ENCODE measurements at places on chromosomes 2 and 18.
A peak's percentile ranks its signal among the peaks of the same experiment; 100 is the strongest.

GRCh38 chr18:21242141-21242779 is at the start of gene GREB1L:
GREB1L (plus strand) TSS chr18:21242232; CDS start chr18:21383519, 141,287 bp downstream.
- no peak for DNase-seq

DNA sequence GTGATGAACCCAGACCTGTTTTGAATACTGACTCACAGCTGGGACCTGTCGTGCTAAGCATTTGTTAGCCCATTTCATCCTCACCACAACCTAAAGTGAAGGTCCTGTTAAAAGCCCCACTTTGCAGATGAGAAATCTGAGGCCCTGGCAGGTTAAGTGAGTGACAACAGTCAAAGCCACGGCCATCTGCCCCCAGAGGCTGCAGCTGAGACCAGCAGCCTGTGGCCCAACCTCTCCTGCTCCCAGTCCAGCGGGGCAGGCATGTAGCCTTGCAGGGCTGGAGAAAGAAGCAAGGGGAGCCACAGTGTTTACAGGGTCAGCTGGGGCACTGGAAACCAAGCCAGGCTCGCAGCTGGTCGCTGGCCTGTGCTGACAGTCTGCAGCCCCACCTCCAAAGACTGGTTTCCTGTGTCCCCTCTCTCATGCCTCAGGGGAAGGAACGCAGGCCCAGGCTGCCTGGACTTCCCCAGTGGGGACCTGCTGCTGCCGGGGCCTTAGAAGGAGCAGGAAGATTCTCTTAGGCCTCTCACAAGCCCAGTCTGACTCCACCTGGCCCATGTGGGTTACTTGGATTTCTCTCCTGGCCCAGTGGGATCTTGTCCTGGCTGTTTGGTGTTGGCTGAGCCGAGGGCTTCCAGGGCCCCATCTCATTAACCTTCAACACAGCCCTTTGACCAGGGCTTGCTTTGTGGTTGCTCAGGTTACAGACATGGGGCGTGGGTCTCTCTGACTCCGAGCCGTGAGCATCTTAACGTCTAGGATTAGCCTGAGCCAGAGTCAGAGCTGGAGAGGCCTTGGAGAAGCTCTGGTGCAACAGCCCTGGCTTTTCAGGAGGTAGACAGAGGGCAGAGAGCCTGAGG is 1.7 kb downstream of the INPP5D start:
- DNase-seq, result peak; percentile 69

DNA sequence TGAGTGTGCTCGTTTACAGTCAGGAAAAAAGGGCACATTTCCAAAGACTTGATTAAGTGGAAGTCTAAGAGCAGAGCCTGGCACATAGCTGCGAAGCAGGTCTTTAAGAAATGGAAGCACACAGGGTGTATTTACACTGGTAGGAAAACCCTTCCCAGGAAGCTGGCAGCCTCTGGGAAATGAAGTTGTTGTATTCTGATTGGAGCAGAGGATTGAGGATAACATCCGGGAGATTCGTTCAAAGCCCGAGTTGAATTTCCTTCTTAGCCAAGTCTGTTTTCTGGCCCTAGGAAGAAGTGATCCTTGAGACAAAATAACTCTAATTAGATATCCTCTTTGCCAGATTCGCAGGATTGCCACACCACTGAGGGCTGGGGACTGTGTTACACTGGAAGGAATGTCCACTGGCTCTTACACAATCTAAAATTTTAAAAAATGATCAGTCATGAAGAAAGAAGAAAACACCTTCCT is 75.9 kb downstream of the ITGB1BP1 start:
- no peak for DNase-seq

DNA sequence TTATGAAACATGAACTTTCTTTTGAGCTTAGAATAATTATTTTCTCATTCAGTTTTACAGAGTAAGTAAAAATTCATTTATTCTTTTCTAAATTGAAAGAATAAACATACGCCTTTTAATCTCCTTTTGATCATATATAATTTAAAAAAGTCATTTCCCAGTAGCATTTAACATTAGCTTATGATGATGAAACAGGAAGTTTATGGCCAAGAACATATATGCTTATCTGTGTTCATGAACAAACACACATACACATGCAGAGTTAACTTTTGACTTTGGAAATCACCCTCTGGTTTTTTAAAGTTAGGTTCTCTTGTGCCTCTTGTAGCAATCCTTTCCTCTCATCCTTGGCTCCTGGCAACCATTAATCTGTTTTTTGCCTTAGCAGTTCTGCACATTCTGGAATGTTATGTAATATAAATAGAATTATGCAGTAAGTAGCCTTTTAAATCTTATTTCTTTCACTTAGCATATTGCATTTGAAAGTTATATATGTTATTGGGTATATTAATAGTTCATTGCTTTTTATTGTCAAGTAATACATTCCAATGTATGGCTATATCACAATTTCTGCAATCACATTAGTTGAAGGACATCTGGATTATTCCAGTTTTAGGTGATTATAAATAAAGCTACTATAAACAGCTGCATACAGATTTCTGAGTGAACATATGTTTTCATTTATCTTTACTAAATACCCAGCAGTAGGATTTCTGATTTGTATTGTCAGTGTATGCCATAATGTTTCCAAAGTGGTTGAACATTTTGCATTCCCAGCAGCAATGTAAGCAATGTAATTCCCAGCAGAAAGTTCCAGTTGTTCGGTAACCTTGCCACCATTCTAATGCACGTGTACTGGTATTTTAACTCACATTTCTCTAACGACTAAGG is 210.3 kb downstream of the ZRANB3 start:
- DNase-seq, result no peak

DNA sequence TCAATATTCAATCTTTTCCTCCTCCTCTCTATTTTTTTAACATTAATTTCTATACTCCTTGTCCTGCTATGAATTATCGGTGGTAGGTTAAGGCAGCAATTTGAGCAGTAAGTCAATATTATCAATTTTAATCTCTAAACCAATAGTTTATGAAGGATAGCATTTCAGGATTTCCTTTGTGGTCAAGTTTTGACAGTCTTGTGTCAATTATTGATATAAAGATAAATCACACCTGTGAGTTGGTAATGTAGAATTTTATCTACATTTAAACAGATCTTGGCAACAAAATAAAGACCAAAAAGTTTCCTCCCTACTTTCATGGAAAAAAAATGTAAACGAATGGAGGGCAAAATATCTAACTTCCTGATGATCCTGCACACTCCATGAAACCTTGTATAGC is 87.3 kb downstream of the IKZF2 start:
- no peak for DNase-seq

DNA sequence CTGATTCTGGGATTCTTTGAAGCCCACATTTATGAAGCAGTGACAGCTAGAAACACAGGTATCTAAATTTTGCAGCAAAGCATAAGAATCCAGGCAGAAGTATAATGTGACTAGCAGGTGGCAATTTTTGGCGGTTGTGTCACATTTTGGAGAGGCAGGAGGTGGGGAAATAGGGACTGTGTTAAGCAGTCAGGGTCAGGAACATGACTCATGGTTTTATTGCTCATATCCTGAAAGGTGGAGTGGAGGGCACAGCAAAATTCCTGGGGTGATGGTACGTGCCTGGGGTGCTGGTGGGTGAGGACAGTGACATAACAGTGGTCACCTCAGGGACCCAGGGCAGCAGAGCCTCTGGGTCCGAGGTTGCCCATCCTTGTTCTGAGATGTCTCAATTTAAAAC is 63.5 kb upstream of the TTN start:
- no peak for DNase-seq

GRCh38 chr2:223465793-223466192 is 136.4 kb downstream of the SCG2 start:
- peak; percentile 95 for DNase-seq

GRCh38 chr2:222024932-222025880 is 273.6 kb downstream of the PAX3 start:
- DNase-seq, result no peak

GRCh38 chr2:48174503-48174902 is 268.2 kb upstream of the FBXO11 start:
- DNase-seq, result peak; percentile 82

GRCh38 chr2:225660262-225661131 is 261.0 kb downstream of the NYAP2 start:
- peak; percentile 43 for DNase-seq

DNA sequence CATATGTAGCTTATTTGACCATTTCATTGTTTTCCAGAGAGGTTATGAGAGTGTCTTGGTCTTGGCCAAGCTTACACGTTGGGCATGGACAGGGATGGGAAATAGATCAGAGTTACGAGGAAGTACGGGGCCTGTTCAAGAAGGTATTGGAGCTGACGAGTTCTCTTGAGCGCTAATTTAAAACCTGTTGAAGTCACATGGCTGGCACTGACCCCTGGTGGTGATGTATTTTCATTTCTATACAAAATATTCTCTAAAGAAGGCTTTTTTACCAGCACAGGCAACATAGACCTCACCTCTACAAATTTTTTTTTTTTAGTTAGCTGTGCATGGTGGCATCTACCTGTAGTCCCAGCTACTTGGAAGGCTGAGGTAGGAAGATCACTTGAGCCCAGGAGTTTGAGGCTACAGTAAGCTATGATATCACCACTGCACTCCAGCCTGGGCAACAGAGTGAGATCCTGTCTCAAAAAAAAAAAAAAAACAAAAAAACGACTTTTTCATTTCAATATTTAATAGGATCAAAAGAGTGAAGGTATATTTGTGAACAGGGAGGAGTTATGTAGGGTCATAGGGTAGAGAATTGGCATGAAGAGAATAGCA is 19.6 kb downstream of the UGP2 start:
- peak; percentile 74 for DNase-seq

- no peak for DNase-seq
These were observed 19.8 kb downstream of the ABHD3 start for GRCh38 chr18:21684731-21685130.

- no peak for DNase-seq
These were observed 212.1 kb upstream of the ZC3H15 start for GRCh38 chr2:186273953-186274352.

DNA sequence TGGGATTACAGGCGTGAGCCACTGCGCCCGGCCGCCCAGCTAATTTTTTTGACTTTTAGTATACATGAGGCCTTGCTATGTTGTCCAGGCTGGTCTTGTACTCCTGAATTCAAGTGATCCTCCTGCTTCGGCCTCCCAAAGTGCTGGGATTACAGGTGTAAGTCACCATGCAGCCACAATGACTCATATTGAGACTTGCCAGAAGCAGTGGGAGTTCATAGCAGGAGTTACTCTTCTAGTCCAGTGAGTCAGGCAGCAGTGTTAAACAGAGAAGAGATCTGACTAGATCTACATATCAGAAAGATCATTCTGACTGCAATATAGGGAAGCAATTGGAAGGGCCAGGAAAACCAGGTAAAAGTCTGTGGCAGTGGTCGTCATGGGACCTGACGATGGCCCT is 1.5 kb upstream of the FLACC1 start:
- DNase-seq, result no peak

GRCh38 chr2:239298116-239298804 is 102.6 kb downstream of the HDAC4 start:
- DNase-seq, result no peak

DNA sequence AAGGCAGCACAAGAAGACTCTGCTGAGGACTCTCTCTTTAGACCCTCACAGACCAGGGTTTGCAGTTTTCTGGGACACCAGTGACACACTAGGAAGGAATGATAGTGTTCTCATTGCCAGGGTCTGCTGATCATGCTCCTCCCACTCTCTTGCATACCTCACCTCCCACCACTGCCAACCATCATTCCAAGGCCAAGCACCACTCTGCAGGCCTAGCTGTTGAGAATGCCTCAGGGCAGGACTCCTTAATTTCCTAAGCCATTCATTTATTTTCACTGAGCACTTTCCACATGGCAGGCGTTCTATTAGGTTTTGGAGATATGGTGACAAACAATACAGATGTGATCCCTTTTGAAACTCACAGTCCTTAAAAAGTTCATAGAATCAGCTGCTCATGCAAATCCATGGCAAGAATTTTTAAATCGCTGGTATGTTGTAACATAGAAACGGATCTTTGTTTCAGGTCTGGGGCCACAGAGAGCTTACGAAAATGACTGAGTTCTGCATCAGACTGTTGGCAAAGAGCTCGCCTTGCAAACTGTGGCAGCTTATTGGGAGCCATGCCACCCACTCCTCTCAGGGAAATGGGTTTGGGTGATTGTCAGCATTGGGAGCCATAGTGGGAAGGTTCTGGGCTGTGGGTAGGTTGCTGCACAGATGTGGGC is 78.5 kb downstream of the XDH start:
- no peak for DNase-seq

- no peak for DNase-seq
These were observed 88.6 kb downstream of the KCNH7 start for GRCh38 chr2:162749994-162750393.

- no peak for DNase-seq
These were observed 38.9 kb upstream of the THOC1 start for GRCh38 chr18:306608-307255.

DNA sequence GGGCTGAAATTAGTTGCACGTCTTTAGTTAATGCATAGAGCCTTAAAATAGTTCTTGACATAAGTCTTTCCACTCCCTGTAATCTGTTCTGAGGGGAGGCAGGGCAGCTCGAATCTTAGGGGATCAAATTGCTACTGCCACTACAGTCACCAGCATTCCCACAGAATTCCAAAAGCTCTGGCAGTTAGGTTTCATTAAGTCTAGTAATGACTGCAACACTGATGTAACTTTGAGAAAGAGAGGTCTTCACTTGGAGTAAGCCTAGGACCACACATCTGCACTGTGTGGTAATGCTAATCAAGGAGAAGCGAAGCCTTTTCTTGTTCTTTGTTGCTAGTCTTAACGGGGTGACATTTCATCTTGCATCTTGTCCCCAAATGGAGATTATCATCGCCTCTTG is 19.3 kb upstream of the NCK2 start:
- DNase-seq, result no peak

DNA sequence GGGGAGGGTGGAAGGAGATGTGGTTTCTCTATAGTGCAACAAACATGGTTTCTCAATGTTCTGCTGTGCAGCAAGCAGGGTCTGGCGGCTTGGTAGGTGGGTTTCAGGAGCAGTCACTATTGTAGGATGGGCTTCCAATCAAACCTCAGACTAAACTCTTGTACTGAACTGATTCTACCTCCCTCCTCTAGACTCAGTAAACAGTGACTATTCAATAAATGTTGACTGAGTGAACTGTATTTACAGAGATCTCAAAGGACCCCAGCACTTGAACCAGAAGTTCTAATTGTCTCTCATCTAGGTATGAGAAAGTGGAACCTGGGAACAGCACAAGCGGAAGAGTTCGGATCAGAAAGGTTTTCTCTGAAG is 26.8 kb upstream of the CYP27A1 start:
- DNase-seq, result no peak

- DNase-seq, result no peak
These were observed 194.9 kb downstream of the SS18 start for GRCh38 chr18:25895518-25895917.

- no peak for DNase-seq
These were observed 5.8 kb upstream of the PIEZO2 start for GRCh38 chr18:11155034-11155759.

- no peak for DNase-seq
These were observed 1.3 kb upstream of the LYPD6 start for GRCh38 chr2:149329068-149329467.

GRCh38 chr2:120596990-120597594 is 138.6 kb upstream of the GLI2 start:
- no peak for DNase-seq

- peak; percentile 54 for DNase-seq
These were observed at the start of gene VPS54 for GRCh38 chr2:64019083-64019974. VPS54 (minus strand) TSS chr2:64019428; CDS start chr2:63983999, 35,429 bp downstream.

- peak; percentile 43 for DNase-seq
These were observed 217.2 kb downstream of the TNS1 start for GRCh38 chr2:217785544-217786045.

- no peak for DNase-seq
These were observed 22.5 kb downstream of the LPIN1 start for GRCh38 chr2:11768946-11769345.

- no peak for DNase-seq
These were observed 202.8 kb downstream of the CDCA7 start for GRCh38 chr2:173557497-173557896.

- no peak for DNase-seq
These were observed 105.8 kb downstream of the SPP2 start for GRCh38 chr2:234156326-234156725.

Data from AML-193 (cell line).